Mammary microvascular endothelial cell (primary cell): ENCODE measurements at places on chromosomes 7 and 10. TPM values are rescaled to one million over a fixed set of nuclear protein-coding genes. Genes with fewer than 3 reads are reported as not detected.

Gene MCM10
- 12.2 and 13.5 TPM in 2 replicates for total RNA-seq

Gene CDNF
- 0.44 and 1.1 TPM in 2 replicates for total RNA-seq

Gene CCDC71L
- 47.3 and 53.9 TPM in 2 replicates for total RNA-seq

Gene FKBP6
- total RNA-seq: not detected in 2 replicates

Gene HOXA6
- total RNA-seq: 4.0 and 6.5 TPM in 2 replicates

Gene GNA12
- 28.9 and 30.9 TPM in 2 replicates for total RNA-seq

Gene LRRC4
- 0.44 and 0.60 TPM in 2 replicates for total RNA-seq

Gene NODAL
- not detected in 2 replicates for total RNA-seq

Gene DGKB
- total RNA-seq: not detected in 2 replicates

Gene WDR86
- not detected in 2 replicates for total RNA-seq

Gene PON1
- total RNA-seq: not detected in 2 replicates

Gene CADPS2
- total RNA-seq: 32.0 and 35.9 TPM in 2 replicates

Gene EGR2
- total RNA-seq: not detected in 2 replicates

Gene DENND2A
- 0.07 and 0.15 TPM in 2 replicates for total RNA-seq

Gene PPP1R3A
- not detected in 2 replicates for total RNA-seq

Gene CDC14C
- total RNA-seq: not detected in 2 replicates

Gene CNTNAP2
- total RNA-seq: 0.20 TPM in 2 replicates

Gene SPDYE1
- not detected in 2 replicates for total RNA-seq

Gene ZNF138
- total RNA-seq: 2.3 and 2.8 TPM in 2 replicates

Gene SLC25A40
- total RNA-seq: 11.9 and 21.5 TPM in 2 replicates

Gene ALKBH4
- total RNA-seq: 10.7 and 12.1 TPM in 2 replicates

Gene PTER
- 8.4 and 10.0 TPM in 2 replicates for total RNA-seq

Gene TRIM50
- not detected in 2 replicates for total RNA-seq

Gene ZNF853
- total RNA-seq: 0.07 and 0.10 TPM in 2 replicates

Gene IPMK
- 9.3 and 9.5 TPM in 2 replicates for total RNA-seq

Gene TMEM213
- total RNA-seq: not detected in 2 replicates

Gene MEOX2
- total RNA-seq: 28.0 and 34.8 TPM in 2 replicates

Gene FAM25G
- total RNA-seq: not detected in 2 replicates

Gene SLC18A3
- not detected in 2 replicates for total RNA-seq

Gene KCNIP2
- not detected in 2 replicates for total RNA-seq

Gene RAB19
- not detected in 2 replicates for total RNA-seq

Gene GALNT17
- total RNA-seq: not detected in 2 replicates

Gene TACR2
- 0.49 TPM in 1 of 2 replicates, not detected in the other for total RNA-seq

Gene RGR
- total RNA-seq: not detected in 2 replicates

Gene GBX1
- not detected in 2 replicates for total RNA-seq

Gene SLC16A12
- total RNA-seq: not detected in 2 replicates

Gene NXPH1
- not detected in 2 replicates for total RNA-seq

Gene RAPGEF5
- 44.0 and 56.5 TPM in 2 replicates for total RNA-seq

Gene VWDE
- total RNA-seq: not detected in 2 replicates

Gene ENO4
- not detected in 2 replicates for total RNA-seq

Gene MOGAT3
- total RNA-seq: not detected in 2 replicates

Gene PRLHR
- total RNA-seq: not detected in 2 replicates

Gene MRM2
- total RNA-seq: 19.5 and 19.7 TPM in 2 replicates

Gene PLAU
- total RNA-seq: 125 and 148 TPM in 2 replicates

Gene MRC1
- total RNA-seq: 17.5 and 17.9 TPM in 2 replicates

Gene PCLO
- 0.33 and 0.34 TPM in 2 replicates for total RNA-seq

Gene PNLIP
- total RNA-seq: not detected in 2 replicates

Gene DPYSL4
- 4.7 and 8.2 TPM in 2 replicates for total RNA-seq

Gene CYP3A5
- total RNA-seq: not detected in 2 replicates

Gene CALY
- total RNA-seq: not detected in 2 replicates

Gene SPDYE6
- 0.07 TPM in 1 of 2 replicates, not detected in the other for total RNA-seq

Gene ASB4
- not detected in 2 replicates for total RNA-seq
